ENCODE measurements at places on chromosomes 7 and 10.

DNA sequence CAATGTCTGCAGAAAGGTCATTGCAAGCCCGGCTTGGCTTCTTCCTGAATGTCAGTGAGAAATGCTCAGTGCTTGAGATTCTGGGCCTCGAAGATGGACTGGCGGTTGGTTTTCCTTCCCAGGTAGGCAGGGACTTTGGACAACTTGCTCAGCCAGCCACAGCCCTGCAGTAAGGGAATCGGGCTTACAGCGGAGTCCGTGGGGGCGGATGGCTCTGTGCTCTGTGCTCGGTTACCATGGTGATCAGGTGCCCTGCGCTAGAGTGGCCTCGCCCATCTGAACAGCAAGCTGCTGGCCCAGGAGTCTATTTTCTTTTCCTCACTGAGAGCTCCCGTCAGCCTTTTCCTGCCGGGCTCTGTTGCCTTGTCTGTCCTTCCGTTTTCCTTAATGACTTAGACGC is 77.8 kb upstream of the SH2B2 start:
- DNase-seq = no peak

GRCh38 chr7:95718577-95719410 is 53.6 kb upstream of the DYNC1I1 start:
- no peak for DNase-seq

DNA sequence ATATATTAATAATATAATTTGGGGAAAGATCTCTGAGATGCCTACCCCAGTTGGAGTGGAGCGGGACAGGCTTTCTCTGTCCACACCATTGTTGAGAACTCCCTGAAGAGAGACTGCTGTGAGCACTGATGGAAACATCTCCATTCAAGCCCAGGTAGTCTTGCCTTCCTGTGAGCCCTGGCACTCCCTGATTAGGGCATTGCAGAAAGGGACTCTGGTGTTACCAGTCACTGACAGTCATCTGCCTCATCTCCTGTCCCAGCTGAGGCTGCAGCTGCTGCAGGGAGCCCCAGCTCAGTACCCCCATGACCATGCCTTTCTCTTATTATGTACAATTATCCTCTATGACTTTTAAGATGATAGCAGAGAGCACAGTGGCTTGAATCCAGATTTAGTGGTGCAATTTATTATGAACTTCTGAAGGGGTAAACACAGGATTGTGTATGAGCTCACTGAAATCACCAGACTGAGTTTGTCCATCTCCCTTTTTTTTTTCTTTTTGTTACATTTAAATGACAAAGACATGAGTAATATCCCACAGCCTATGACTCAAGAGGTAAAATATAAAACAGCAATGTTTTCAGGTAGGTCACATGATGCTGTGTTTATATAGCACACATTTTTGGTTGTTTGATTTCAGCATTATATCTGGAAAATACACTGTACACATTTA is 236.9 kb downstream of the SLC25A13 start:
- no peak for DNase-seq

GRCh38 chr10:125153703-125154490 is 6.5 kb downstream of the CTBP2 start:
- no peak for DNase-seq

DNA sequence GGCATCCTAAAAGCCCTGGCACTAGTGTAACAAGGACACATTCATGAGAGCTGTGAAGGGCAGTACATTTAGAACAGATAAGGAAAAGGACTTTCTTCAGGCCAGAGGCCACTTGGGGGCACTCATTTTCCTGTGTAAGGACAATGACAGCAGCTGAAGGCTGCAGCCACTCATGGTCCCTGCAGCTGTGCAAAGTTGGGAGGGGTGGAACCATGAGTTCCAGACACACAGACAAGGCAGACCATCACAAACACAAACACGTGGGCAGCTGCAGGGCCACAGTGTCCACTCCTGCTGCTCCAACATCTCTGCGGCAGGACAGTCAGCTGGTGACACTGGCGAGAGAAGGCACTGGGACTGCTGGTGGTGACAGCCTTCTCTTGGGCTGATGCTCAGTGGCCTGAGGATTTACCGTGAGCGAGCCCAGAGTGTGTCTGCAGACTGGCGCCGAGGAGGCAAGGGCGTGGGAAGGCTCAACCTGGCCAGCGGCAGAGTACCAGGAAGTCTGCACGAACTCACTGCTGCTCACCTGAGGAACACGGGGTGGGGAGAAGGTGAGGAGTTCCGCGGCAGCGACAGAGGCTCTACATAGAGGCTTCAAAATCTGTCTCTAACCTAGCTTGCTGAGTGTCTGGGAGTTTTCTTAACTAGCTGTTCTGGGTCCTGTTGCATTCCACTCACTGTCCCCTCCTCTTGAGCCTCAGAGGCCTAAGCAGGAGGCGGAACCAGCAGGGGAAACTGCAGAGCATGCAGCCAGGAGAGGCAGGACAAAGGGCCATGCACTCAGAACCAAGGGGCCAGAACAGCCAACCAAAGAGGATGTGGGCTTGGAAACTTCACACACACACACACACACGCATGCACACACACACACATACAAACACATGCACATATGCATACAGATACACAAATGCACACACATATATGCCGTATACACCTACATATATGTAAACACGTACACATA is 76.5 kb upstream of the DDC start:
- no peak for DNase-seq

- DNase-seq = no peak
These were observed 40.9 kb upstream of the FAM20C start for GRCh38 chr7:151346-152050.

DNA sequence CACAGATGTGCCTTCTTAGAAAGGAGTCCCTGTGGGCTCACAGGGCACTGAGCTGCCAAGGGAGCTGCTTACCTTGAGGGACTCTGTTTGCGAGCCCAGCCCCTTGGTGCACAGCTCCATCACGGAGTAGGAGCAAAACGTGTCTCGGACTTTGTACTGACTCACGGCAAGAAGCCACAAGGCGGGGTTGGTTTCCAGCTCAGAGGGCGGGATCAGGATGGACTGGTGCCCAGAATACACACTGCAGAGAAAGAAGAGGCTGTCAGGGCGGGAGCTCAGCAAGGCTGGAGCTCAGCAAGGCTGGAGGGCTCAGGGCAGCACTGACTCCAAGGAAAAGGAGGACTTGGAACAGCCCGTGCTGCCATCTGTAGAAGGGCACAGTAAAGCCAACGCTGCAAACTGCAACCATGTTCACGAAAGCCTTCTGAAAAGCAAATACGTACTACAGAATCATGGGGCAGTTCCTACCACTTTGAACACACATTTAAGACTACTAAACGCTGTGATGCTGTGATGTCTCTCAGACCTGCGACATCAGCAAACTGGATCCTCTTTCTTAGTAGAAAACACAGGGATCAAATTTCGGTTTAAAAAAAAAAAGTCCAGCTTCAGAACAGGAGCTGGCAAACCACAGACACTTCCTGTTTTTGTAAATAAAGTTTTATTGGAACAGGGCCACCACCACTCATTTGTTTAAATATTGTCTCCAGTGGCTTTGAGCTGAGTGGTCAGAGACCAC is 194.3 kb downstream of the ZMYND11 start:
- peak; percentile 28 for DNase-seq

DNA sequence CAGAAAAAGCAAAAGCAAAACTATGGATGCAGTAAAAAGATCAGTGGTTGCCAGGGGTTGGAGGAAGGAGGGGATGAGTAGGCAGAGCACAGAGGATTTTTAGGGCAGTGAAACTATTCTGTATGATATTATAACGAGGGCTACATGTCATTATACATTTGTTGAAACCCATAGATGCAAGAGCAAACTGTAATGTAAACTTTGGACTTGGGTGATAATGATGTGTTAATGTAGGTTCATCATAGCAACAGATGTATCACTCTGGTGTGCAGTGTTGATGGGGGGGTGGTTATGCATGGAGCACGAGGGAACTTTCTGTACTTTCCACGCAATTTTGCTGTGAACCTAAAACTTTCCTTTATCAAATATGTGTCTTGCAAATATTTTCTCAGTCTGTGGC is 23.2 kb downstream of the SLK start:
- DNase-seq = no peak

All from CD8-positive, alpha-beta T cell (primary cell).